ENCODE measurements at places on chromosomes 3 and 15.

DNA sequence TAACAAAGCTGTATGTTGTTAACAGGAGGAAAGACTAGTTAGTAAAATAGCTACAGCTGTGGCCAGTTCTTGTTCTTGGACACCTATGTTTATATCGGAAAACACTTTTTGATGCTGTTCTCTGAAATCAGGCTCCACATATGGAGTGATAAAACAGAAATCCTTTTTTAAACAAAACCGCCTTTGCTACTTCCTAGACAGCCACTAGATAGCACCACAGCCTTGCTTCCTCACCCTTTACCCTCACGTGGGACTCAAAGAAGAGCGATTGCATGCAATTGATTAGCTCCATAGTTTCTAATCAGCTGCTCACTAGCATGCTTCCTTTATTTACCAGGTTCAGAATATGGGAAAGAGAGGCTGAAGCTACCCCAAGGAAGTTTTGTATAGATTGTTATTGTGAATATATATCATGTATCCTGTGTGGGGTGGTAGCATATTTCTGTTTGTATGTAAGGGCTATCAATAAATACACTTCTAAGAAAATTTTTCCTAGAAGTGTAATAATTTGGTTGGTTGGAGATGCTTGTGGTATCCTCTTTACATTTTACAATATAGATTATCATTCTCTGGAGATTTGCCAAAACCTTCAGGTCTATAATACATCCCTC is 4.3 kb upstream of the MTFMT start:
- no peak for DNase-seq

- no peak for DNase-seq
Measured at GRCh38 chr3:139524841-139525636, 14.5 kb downstream of the RBP1 start.

DNA sequence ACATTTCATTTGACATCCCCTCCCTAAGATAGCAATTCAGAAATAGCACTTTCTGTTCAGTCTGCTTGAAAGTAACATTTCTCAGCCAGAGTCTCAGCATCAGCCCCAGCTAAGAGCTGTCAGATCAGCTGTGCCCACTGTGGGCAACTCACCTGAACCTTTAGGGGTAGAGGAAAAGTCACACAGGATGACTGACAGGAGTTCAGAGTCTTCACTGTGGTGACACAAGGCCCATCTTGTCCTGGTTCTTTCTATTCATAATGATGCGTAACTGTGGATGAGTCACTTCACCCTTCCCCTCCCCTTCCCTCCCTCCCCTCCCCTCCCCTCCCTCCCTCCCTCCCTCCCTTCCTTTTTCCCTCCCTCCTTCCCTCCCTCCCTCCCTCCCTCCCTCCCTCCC is 96.1 kb upstream of the RASGRP1 start:
- DNase-seq: no peak

DNA sequence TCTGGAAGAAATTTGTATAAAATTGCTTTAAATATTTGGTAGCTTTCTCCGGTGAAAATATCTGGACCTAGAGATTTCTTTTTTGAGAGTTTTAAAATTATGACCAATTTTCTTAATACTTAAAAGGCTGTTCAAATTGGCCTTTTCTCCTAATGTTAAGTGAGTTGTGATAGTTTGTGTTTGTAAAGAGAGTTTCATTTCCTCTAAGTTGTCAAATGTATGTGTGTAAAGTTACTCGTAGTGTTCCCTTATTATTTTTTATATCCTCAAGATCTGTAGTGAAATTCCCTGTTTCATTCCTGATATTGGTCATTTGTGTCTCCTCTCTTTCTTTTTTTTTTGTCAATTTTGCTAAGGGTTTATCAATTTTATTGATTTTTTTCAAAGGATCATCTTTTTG is 92.6 kb upstream of the CTNNB1 start:
- DNase-seq: no peak

DNA sequence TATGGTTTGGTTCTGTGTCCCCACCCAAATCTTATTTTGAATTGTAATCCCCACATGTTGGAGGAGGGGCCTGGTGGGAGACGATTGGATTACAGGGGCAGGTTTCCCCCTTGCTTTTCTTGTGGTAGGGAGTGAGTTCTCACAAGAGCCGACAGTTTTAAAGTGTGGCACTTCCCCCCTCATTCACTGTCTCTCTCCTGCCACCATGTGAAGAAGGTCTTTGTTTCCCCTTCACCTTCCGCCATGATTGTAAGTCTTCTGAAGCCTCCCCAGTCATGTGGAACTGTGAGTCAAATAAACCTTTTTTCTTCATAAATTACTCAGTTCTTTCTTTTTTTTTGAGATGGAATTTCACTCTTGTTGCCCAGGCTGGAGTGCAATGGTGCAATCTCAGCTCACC is 124.9 kb downstream of the IQCH start:
- DNase-seq: no peak

- no peak for DNase-seq
Measured at GRCh38 chr15:63374686-63375520, 6.7 kb downstream of the CA12 start.

- no peak for DNase-seq
Measured at GRCh38 chr3:2250783-2251182, 152.1 kb downstream of the CNTN4 start.

GRCh38 chr3:196631682-196632045 is 7.8 kb upstream of the NRROS start:
- DNase-seq: no peak

DNA sequence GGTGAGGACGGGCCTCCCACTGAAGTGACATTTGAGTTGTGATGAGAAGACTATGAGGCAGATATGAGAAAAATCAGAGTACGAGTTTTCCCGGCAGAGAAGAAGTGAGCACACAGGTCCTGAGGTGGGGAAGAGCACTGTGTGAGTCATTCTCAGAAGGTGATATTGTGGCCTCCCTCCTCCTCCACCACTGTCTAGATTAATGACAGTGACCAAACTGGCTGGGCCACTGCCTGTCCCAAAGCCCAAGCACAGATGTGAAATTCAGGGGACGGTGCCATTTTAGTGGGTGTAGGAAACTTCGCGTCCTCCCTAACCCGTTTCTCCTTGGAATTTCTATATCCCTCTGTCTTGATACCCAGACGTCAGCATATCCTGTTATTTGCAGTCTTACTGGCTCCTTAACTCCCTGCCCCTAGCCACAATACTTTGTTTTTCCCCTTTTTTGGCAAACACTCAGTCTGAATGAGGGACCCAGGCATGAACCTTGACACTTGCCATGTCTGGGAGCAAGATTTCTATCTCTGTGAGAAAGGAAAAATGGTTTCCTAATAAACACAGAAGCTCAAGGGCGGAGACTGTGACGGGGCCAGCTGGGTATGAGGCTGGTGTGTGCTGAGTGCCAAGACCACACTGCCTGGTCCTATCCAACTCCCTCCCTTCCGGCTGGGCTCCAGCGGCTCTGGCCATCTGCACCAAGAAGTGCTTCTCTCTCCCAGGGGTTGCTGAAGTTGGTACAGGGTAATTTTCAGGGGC is 15.2 kb downstream of the PRICKLE2 start:
- DNase-seq: no peak

DNA sequence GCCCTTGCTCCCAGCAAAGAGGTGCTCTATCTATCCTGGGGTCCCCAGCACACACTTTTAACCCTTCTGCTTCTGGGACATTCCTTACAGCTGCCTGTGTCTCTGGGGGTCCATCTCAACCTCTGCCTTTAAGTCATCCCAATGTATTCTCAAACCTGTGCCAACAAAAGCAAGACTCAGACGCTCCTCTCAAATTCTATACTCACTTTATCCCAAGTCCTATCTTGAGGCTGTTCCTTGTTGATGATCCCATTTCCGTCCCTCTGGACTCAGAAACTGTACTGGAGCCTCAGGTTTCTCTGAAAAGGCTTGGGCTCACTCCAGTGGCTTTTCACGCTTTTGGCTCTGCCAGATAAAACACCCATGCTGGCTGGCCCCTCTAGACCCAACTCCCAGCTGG is 69.7 kb downstream of the XXYLT1 start:
- no peak for DNase-seq

DNA sequence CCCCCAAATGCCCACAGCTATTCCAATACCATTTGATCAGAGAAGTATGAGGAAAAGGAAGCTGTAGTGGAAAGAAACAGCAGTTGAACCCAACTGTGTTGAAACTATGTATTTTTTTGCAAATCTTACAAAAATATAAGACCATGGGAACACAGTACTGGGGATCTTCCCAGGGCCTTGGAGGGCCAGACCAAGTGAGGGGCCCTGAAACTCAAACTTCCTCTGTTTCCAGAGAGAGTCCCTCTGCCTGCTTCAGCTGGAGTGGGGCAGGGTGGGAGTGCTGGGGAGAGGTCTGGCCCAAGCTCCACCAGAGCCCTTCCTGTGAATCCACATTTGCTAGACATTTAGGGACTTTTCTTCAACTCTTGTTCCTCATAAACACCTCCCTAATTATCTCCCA is 263.9 kb downstream of the CHST2 start:
- DNase-seq: no peak

GRCh38 chr15:66017000-66017399 is 147.7 kb downstream of the RAB11A start:
- no peak for DNase-seq

- peak; percentile 6 for DNase-seq
Measured at GRCh38 chr15:23648920-23649515, 1.4 kb upstream of the MAGEL2 start.

- DNase-seq: no peak
Measured at GRCh38 chr3:137746808-137747207, 17.3 kb upstream of the SOX14 start.

DNA sequence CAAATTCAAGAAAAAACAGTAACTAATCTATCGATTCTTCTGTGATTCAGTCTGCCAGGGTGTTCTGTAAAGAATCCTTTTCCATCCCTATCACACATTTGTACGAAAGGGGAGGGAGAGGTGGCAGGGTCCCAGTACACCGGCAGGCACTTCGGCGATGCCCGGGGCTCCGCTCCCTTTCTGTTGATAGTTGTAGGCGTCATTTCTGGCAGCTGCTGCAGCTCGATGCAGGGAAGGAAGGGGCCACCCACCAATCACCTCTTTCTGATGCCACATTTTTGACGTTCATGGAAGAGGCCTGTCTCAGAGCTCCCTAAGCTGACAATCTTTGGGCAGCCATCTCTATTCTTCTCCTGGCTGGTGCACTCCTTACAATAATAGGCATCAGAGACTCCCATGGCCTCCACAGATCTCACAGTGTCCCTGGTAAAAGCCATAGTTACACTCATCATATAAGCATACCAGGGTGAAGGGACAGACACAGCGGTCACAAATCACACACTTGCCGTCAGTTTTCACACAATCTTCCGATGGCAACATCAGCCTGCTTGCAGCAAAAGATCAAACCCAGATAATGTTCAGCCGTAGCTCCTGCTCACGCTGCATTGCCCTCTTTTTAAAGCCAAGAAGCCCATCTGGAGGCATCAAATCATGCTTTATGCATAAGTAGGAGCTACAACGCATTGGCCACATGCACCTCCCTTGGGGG is 60.8 kb upstream of the ZBTB38 start:
- DNase-seq: no peak

- DNase-seq: no peak
Measured at GRCh38 chr3:188943591-188943990, 228.2 kb upstream of the TPRG1 start.

DNA sequence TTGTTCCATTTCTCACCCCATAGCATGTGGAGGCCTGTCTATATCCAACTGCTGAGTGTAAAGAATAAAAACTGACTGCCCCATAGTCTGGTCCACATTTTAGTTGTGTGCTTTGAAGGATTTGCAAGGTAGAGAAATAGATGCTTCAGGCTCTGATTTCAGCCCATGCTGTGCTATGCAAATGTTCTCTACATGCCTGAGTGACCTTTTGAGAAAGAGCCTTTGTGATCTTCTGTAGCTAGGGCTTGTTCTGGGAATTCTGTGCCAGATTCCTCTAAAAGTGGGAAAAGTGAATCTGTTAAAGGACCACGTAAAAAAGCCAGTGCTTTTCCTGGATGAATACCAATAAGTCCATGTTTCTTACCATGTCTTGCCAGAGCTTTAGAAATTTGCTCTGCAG is 5.2 kb downstream of the KCTD6 start:
- DNase-seq: no peak

DNA sequence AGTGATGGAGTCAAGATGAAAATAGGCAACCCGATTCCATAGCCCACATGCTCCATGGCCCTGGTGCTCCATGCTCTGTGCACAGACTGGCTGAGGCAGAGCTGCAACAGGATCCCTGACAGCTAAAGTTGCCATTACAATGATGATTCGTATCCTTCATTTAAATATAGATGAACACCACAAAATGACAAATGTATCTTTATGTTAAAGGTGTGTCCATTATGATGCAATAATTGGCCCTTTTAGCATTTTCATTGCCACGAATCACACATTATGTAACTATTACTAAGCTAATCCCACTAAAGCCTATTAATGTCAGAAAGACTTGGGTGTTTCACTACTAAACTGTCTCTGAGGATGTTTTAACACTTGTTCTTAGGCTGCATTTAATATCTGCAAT is 270.2 kb upstream of the THBS1 start:
- no peak for DNase-seq

- no peak for DNase-seq
Measured at GRCh38 chr15:29379647-29380046, 110.0 kb upstream of the NSMCE3 start.

- peak; percentile 95 for DNase-seq
Measured at GRCh38 chr3:136752422-136753325, 496 bp upstream of the STAG1 start.

DNA sequence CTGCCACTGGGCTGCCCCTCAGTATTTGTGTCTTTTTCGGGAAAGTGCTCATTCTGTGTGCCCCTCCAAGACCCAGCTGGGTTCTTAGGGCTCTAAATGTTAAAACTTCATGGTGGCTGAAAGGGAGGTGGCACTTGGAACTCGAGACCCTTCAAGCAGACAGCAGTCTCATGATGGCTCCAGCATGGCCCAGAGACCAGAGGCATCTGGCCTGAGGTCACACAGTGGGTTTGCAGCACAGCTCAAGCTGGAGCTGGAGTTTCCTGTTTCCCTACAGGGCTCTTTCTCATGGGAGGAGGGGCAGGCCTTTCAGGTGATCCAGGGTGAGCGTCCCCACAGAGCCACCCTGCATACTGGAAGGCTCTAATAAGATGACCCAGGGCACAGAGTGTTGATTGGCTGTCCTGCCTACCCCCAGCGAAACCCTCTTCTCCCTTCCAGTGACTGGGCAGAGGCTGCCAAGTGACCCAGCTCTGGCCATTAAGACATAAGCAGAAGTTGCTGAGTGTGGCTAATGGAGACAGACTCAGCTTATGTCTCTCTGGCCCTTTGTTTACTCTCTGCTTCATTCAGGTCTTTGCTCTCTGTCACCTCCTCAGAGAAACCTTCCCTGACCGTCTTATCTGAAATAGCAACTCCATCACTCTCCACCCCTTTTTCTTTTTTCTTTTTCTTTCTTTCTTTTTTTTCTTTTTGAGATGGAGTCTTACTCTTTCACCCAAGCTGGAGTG is 166.6 kb upstream of the SMAD3 start:
- DNase-seq: no peak

DNA sequence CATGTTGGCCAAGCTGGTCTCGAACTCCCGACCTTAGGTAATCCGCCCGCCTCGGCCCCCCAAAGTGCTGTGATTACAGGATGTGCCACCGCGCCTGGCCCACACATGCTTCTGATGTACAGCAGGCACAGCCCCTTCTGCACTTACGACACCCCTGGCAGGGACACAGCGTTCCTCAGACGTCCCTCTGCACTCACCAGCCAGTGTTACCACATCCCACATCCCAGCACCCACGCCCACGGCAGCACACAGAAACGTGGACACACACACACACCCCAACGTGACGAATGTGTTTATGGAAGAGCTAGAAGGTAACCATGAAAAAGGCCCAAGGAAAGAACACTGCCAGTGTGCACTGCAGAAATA is 576 bp upstream of the RPAP1 start:
- DNase-seq: no peak

GRCh38 chr15:91839867-91840266 is 13.6 kb upstream of the SLCO3A1 start:
- DNase-seq: no peak

- DNase-seq: no peak
Measured at GRCh38 chr3:177673112-177673914, 476.0 kb upstream of the TBL1XR1 start.
